NCI-H1694 (cell line): ENCODE measurements at places on chromosomes 3 and 15.

GRCh38 chr3:2468816-2469215, 370.1 kb downstream of the CNTN4 start:
- DNase-seq = no peak

DNA sequence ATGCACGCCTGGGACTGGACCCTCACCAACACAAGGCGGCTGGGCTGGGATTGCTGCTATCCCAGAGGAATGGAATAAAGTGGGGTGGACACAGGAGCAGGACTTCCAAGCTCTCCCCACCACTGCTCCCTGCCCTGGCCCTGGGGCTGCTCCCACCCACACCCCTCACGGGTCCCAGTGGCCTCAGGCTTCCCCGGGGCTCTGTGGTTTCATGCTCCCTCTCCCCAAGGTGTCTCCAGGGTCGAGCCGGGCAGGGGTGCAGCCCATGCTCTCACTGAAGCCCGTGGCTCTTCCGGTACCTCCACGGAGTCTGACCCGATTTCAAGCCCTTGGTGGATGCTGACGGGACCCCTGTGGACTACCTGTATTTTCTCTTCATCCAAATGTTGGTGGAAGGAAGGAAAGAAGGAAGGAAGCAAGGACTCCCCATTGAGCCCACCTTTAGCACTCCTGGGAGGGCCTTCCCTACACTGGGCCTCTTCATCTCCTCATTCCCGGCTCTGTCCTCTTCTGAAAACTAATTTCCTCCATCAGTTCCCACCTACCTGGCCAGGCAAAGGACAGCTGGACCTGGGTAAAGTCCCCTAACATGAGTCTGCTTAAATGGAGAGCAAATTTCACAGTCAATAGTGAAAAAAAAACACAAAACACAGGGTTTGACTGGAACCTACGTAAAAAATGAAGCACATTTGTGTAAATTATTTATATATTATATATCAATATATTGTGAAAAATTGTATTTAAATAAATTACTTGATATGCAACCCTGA, 44.0 kb upstream of the PCSK6 start:
- DNase-seq = no peak

- DNase-seq = peak; percentile 74
Measured at GRCh38 chr3:196609343-196609775, 30.1 kb upstream of the NRROS start.

- no peak for DNase-seq
Measured at GRCh38 chr3:133840055-133840737, 34.6 kb downstream of the SRPRB start.

- DNase-seq = no peak
Measured at GRCh38 chr3:151912028-151912427, 38.6 kb downstream of the SUCNR1 start.

GRCh38 chr3:144102421-144102820, 130.8 kb downstream of the DIPK2A start:
- DNase-seq = no peak

GRCh38 chr3:108602249-108602934, 12.9 kb downstream of the DZIP3 start:
- DNase-seq = no peak

DNA sequence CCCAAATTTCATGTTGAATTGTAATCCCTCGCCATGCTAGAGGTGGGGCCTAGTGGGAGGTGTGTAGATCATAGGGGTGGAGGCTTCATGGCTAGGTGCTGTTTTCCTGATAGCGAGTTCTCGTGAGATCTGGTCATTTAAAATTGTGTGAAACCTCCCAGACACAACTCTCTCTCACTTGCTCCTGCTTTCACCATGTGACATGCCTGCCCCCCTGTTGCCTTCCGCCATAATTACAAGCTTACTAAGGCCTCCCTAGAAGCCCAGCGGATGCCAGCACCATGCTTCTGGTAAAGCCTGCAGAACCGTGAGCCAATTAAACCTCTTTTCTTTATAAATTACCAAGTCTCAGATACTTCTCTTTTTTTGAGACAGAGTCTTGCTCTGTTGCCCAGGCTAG, 36.0 kb downstream of the CCDC54 start:
- no peak for DNase-seq

DNA sequence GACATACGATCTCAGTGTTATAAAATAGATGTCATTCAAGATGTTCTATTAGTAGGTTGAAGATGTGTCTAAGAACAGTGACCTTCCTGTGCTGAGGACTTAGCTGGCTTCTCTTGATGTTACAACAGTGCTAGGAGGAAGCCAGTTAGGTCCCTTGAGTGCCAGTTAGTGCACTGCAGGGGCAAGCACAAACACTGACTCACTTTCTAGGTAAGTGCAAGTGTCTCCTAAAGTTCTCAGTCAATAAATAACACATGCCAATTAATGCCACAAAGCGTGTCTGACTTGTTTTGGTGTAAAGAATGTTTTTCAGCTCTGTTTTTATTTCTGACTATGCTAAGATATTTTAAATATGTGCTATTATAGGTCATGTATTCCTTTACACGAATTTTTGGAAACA, 211.8 kb downstream of the NAALADL2 start:
- no peak for DNase-seq

- no peak for DNase-seq
Measured at GRCh38 chr3:59273976-59274375, 224.2 kb upstream of the CFAP20DC start.

- no peak for DNase-seq
Measured at GRCh38 chr3:143084856-143085731, 34.5 kb upstream of the CHST2 start.

- DNase-seq = no peak
Measured at GRCh38 chr3:194101592-194102432, 34.1 kb upstream of the HES1 start.

DNA sequence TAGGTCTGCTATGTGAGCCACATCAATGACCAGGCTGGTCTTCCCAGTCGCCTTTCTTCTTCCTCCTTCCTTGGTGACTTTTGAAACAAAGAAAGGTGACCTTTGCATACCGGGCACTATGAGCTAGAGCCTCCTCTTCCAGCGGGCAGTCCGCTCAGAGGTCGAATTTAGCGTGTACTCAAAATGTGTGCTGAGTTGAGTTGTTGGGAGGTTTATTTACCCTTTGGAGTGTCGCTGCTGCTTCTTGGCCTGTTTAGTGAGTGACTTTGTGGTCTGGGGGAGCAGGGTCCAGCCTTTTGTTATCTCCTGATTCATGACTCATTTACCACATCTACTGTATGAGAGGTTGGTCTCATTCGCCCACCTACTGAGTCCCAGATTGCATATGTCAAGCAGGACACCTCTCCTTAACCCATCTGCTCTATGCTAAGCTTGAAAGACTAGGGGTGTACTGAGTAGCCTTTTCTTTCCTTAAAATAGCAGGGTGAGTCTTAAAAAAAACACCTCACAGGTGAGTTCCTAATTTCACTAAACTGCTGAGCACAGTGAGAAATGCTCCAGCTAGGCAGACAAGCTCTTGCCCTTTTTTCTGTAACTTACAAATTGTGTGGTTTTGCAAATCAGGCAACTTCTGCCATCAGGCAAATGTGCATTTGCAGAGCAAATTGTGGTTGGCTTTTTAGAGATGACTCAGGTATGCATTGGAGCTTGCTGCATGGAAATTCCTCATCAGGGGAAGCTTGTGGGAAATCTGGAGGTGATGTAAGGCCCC, 3.2 kb upstream of the SIAH2 start:
- no peak for DNase-seq

- DNase-seq = no peak
Measured at GRCh38 chr15:77402740-77403379, 17.0 kb downstream of the PEAK1 start.

- no peak for DNase-seq
Measured at GRCh38 chr15:57720867-57721266, 14.4 kb downstream of the POLR2M start.

DNA sequence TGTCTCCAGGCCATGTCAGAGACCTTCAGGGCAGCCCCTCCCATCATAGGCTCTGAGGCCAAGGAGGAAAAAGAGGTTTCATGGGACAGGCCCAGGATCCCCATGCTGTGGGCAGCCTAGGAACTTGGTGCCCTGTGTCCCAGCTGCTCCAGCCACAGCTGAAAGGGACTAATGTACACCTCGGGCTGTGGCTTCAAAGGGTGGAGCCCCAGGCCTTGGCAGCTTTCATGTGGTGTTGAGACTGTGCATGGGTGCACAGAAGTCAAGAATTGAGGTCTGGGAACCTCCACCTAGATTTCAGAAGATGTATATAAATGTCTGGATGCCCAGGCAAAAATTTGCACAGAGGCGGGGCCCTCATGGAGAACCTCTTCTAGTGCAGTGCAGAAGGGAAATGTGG, 6.6 kb upstream of the SSR3 start:
- DNase-seq = no peak

DNA sequence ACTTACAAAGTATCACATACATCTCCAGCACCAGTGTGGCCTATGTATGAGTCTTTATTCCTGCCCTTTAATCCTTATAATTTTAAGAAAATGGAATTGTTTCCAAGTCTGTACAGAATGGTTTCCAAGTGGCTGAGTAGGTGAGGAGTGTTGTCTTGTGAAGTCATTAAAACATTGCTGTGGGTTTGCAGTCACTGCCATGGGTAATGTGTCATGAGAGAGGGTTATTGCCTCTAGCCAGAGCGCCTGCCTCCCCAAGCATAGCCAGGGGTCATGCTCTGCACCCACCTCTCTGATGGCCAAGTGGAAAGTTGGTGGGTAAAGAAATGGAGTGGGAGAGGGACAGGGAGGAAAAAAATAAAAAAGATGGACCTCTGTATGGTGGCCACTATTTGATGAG, 25.3 kb downstream of the TRAK1 start:
- no peak for DNase-seq

DNA sequence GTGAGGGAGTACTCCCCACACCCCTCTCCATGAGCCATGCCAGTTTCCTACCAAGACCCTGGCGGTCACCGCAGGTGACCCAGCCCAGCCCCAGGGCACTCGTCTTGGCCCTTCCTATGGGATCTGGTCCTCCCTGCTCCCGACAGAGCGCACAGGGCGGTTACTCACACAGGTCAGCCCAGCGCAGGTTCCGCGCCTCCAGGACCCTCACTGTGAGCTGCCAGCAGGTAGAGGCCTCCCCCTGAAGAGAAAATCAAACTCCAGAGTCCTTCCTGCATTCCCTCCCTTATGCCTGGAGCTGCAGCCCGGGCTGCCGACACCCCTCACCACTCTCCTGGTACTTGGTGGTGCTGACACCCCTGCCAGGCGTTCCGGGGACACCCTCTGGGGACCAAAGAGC, 6.9 kb downstream of the PLA2G4D start:
- DNase-seq = no peak

DNA sequence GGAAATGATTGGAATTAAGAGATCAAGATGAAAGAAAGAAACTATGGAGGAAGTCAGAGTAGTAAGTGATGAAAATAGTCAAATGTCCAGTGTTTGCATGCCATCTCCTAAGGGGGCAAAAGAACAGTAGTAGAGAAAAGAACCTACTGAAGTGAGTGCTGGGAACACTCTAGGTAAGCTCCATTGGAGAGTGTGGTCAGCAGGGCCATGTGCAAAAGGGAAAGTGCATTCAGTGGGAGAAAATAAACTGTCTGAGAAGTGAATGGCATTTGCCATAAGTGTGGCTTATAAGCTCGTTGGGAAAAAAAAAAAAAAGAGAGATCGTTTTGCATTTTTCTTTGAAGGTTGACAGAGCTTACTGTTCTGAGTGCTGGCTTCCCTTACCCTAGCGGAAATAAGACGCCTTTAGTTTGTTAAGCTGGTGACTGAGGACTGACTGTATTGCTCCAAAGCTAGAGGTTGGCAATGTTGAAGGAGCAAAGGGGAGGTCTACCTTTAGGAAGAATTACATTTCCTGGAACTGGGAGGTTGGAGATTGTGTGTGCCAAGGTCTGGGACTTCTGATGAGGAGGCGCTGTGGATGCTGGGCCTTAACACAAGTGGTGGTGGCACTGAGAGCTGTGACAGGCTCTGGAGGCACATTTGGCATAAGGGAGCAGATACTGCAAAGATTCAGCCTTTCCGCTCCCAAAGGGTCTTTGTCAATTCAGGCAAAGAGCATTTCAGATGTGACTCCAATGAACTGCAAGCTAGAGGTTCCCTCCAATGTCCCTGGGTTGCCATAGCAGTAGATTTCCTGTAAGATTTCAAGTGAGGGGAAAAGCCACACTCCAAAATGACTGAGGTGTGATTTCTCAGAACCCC, 287.8 kb upstream of the SATB1 start:
- no peak for DNase-seq

DNA sequence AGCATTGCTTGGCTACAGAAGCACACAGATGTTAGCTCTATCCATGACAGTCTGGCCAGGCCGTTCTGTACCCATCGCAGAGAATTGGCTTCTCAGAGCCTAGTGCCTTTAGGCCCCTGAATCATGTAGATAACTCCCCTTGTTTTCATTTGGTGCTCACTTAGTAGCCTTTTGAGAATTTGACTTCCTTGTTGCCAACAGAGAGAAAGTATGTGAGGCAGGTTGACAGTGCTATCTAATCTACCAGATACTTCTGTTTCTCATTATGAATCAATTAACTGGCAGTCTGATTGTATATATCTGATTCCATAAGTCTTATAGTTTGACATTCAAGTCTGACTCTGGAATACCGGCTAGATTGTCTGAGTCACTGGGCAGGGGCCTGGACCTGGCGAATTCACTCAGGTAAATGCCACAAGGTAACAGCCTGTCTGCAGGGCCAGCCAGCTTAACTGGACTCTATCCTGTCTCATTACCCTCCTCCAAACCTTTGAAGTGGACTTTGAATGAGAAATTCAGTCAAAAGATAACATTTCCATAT, 160.2 kb downstream of the GHSR start:
- DNase-seq = no peak

- DNase-seq = peak; percentile 32
Measured at GRCh38 chr3:48548729-48549705, 7.6 kb downstream of the PFKFB4 start.

- no peak for DNase-seq
Measured at GRCh38 chr3:162211470-162211869, 714.9 kb downstream of the OTOL1 start.

GRCh38 chr15:68586274-68586961, 7.6 kb downstream of the CORO2B start:
- DNase-seq = no peak

GRCh38 chr3:33940149-33940548, 141.7 kb downstream of the PDCD6IP start:
- DNase-seq = no peak

- no peak for DNase-seq
Measured at GRCh38 chr3:158159714-158160113, 49.8 kb downstream of the RSRC1 start.

- DNase-seq = no peak
Measured at GRCh38 chr3:124504332-124505059, 225.8 kb upstream of the UMPS start.

DNA sequence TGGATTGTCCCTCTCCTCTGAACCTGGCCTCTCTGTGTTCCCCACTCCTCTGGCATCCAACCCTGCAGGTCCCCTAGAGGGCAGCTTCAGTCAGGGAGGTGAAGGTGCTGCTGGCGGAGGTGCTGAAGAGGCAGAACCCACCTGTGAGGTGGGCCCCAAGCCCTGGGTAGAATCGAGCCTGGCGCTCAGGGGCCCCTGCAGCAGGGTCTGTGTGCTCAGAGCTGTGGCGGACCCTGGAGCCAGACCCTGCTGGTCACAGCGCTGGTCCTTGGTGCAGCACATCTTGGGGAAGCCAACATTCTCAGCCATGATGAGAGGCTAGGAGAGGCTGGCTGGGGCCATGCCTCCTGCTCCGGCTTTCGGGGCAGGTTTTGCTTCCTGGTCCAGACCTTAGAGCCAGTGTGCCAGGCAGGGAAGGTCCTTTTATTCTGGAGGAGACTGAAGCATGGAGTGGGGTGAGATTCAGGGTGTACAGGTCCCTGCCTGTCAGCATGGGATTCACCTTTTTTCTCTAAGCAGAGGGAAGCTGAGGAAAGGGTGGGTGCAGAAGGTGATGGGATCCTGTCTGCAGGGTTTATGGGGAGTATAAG, 54.7 kb upstream of the TAMM41 start:
- DNase-seq = no peak

GRCh38 chr3:14123308-14124222, 1.1 kb downstream of the CHCHD4 start:
- no peak for DNase-seq

- DNase-seq = no peak
Measured at GRCh38 chr3:14849638-14850230, 31.0 kb downstream of the FGD5 start.
